Activated CD4-positive, alpha-beta T cell treated with anti-CD3 and anti-CD28 coated beads, Interleukin-2, amount 50 U/mL, for 4 hours (primary cell): ENCODE measurements at places on chromosomes 1 and 21.

DNA sequence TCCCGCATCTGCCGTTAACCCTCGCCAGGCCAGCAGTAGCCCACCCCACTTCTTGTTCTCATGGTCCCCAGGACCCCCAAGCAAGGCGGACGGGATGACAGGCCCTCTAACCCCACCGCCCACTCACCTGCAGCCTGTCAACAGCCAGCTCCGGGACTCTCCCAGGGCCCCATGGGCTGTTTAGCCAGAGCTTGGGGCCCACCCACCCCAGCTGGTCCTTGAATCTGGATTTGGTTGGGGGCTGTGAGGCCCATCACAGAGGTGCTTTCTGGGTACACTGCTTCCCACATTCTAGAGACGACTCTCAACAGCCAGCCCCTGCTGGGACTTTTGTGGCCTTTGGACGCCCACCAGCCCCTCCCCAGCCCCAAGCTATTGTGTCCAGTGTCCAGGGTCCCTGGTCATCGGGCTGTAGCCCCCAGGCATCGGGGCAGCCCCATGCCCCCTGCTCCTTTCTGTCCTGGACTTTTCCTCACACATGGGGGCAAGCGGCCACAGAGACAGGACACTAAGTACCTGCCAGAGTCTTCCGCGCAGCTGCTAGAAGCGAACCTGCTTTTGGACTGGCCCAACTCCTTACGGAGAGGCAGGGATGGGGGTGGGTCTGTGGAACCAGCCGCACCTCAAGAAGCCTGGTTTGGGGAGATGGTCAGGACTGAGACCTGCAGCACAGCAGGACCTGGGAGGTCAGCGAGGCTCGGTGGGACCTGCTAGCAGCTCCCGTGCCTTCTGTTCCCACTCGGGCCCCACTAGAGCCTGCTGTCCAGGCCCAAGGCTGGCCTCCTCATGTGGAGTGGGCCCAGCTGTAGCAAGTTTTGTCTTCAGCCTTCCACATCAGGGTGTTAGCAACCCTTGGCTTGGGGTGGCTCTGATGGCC is 208.1 kb upstream of the VAMP3 start:
- DNase-seq = no peak

DNA sequence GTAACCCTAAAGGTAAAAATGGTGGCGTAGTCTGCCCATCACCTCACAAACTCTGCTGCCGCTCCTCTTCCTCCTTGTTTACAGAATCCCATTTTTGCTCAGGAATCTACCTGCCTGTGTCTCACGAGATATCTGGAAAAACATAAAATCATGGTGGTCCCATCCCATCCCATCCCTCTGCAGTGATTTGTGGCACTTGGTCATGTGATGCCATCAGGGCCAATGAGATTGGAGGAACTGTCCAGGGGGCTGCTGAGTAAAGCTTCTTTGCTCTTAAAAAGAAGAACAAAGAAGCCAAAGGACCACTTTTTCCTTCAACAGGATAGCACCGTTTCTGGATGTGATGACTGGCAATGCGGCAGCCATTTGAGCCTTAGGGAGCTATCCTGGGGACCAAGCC is 33.0 kb upstream of the CLDN14 start:
- DNase-seq = no peak

GRCh38 chr1:160429125-160429561 is 28.8 kb downstream of the VANGL2 start:
- no peak for DNase-seq

DNA sequence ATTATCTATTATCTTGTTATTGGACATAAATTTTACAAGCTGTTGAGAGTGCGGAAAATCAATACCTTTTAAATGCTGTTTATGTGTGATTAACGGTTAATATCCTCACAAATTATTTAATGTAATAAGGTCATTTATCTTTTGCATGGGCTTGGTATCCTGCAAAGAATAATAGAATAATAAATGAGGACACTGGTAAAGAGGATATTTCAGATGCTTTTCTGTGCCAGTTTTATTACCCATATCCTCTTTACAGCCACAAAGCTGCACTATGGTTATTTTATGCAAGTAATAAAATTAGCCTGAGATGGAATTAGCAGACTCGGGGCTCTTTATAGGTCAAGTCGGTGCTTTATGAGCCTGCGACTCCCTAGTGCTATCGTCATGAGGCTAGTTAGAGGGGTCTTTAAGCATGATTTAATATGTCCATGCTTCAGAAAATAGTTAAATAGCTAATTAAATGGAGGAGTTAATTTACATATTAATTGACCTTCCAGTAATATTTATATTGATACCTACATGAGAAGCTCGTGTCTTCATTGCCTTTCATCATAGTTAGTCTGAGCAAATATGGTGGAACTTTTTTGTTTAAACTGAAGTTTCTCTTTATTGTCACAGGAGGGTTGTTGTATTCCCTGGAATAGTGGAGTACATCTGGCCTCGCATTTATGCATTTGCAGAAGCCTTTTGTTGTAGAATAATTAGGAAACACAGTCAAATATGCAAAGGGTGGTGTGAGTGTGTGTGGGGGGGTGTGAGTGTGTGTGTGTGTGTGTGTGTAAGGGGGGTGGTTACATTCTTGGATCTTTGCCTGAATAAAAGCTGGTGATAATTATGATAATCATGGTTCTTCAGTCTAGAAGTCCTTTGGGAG is 120.3 kb downstream of the ATG4C start:
- DNase-seq = no peak

- DNase-seq = no peak
Measured at GRCh38 chr1:3702528-3702927, 49.7 kb upstream of the CCDC27 start.

DNA sequence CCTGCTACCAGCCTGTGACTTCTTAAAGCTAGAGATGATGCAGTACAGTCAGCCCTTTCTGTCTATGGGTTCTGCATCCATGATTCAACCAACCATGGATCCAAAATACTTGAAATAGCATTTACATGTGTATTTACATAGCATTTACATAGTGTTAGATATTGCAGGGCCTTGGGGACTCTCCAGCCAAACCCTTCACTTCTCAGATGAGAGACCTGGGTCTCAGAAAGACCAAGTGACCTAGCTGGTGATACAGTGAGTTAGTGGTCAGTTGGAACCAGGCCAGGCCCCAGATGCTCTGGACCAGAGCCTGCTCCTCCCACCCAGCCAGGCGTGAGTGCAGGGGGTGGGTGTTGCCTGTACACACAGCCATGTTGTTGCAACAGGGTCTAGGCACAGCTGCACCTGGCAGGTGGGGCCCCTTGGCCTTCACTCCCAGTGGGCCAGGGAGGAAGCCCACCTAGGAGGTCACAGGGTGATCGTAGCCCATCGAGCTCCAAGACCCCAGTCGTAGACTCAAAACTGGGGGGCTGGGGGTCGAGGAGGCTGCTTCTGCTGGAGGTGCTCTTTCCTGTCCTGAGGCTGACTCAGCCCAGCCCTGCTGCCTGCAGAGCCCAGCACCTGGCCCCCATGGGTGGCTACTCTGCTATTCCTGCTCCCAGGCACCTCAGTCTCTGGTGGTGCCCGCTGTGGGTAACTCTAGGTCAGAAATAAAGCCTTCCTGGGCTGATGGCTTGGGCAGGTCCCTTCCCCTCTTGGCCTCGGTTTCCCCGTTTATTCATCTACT is 7.7 kb downstream of the TMEM61 start:
- no peak for DNase-seq

- DNase-seq = no peak
Measured at GRCh38 chr1:55048453-55049270, 9.3 kb downstream of the PCSK9 start.

DNA sequence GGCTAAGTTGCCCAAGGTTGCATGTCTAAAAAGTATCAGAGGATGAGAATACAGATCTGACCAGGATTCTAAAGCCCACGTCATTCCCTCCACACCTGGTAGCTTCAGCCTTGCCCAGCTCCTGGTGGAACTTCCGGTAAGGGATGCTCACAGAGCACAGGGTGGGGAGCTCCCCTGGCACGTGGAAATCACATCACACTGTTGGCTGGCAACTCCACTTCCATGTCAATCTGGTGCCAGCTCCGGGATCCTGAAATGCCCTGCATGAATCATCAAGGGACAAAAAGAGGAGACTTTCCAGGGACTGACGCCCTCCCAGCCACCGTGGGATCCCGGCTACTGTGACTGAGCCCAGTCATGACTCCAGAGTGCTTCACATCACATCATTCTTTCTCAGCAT is 12.4 kb upstream of the BCAR3 start:
- DNase-seq = no peak

GRCh38 chr1:203302894-203303293 is 2.4 kb upstream of the BTG2 start:
- DNase-seq = no peak

DNA sequence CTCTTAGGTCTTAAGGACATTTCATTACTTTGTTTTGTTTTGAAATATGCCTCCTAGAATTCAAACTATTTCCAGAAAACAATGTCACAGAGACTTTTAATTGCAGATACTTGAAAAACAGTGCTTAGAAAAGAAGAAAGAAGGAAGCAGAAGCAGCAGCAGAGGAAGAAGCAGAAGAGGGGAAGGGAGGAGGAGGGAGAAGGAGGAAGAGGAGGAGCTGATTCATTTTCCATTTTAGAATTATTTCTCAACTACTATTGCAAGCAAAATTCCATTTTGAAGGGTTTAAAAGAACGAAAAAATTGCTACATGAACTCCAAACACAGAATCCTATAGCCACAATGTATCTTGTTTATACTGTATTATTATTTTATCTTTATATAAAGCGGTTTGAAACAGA is 13.9 kb downstream of the RC3H1 start:
- DNase-seq = no peak

- DNase-seq = no peak
Measured at GRCh38 chr1:194277927-194278326, 1091.5 kb upstream of the B3GALT2 start.

DNA sequence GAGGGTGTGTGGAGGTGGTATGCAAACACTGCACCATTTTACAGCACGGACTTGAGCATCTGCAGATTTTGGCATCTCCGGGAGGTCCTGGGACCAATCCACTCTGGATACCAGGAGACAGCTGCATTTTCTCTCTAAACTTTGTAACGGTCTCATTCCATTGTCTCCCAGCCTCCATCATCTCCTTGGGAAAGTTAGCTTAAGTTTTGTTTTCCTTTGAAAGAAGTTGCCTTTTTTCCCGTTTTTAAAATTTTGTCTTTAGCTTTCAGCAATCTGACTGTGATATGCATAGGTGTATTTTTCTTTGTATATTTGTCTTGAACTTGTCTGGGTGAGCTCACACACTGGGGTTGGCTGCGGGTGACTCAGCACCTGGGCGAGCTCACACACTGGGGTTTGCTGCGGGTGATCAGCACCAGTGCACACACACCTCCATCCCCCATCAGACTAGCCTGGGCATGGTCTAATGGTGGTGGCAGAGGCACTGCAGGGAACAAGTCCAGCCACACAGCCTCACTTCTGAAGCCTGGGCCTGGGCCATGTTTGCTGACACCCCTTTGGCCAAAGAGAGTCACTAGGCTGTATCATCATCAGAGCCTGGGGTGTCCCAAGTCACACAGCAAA is 32.1 kb upstream of the COL18A1 start:
- no peak for DNase-seq

- DNase-seq = no peak
Measured at GRCh38 chr1:39657402-39657801, 14.5 kb downstream of the NT5C1A start.

DNA sequence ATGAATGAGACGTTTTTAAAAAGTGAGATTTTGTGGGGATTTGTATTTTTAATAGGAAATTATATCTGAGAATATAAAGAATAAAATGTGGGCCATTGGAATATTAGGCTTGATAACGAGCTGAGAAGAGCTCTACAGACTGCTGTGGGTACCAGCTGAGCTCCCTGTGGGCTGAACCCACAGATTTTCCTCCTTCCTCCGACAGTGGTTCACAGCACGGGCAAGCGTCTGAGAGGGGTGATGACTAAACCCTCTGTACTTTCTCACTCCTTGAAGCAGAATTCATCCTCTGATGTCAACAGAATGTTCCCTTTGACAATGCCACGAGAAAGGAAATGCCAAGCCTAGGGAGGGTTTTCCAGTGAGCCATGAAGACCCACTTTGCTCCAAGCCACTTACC is 102.7 kb upstream of the AJAP1 start:
- DNase-seq = no peak
